Left kidney (tissue), 8 donors: ENCODE measurements at places on chromosomes 1 and 21. TPM values are rescaled to one million over a fixed set of nuclear protein-coding genes. Genes with fewer than 3 reads are reported as not detected.

DNA sequence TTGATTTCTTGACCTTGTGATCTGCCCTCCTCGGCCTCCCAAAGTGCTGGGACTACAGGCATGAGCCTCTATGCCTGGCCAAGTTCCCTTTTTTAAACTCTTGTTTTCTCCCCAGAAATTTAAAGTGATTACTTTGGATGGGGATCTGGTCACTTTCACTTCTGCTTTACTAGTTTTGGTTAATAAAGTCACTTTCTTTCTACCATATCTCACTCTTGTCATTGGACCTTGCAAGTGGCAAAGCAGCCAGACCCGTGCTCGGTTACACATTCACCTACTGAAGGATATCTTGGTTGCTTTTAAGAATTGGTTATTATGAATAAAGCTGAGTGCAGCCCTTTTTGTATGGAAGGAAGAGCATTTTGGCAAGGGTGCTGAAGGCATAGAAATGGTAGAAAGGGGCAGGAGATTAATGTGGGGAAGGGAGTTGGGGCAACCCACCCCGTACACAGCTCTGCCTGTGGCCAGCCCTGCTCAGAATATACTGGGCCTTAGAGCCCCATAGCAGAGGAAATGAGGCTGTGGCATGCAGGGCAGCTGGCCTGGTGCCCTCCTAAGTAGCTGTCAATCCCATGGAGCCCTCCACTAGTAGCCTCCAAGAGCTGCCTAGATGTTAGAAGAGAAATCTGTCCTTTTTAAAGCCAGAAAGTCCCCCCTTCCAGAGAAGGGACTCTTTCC is 40.7 kb downstream of the CD2 start:
- DNase-seq = no peak

GRCh38 chr21:16587141-16587581 is 857.4 kb downstream of the USP25 start:
- DNase-seq = no peak

DNA sequence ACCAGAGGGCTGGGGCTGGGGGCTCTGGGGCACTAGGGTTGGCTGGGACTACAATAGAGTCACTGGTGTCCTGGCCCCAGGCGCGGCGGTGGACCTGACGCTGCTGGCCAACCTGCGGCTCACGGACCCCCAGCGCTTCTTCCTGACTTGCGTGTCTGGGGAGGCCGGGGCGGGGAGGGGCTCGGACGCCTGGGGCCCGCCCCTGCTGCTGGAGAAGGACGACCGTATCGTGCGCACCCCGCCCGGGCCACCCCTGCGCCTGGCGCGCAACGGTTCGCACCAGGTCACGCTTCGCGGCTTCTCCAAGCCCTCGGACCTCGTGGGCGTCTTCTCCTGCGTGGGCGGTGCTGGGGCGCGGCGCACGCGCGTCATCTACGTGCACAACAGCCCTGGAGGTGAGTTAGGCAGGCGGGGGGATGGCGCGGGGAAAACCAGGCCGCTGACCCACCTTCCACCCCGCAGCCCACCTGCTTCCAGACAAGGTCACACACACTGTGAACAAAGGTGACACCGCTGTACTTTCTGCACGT is 4.1 kb downstream of the TIE1 start:
- DNase-seq = no peak

Gene DVL1
- polyA plus RNA-seq = 22.0 TPM

Gene VAMP4
- 21.2 TPM for polyA plus RNA-seq
